Femur (tissue), 1 donor: ENCODE measurements at places on chromosomes 11 and 22.
A peak's percentile ranks its signal among the peaks of the same experiment; 100 is the strongest.

DNA sequence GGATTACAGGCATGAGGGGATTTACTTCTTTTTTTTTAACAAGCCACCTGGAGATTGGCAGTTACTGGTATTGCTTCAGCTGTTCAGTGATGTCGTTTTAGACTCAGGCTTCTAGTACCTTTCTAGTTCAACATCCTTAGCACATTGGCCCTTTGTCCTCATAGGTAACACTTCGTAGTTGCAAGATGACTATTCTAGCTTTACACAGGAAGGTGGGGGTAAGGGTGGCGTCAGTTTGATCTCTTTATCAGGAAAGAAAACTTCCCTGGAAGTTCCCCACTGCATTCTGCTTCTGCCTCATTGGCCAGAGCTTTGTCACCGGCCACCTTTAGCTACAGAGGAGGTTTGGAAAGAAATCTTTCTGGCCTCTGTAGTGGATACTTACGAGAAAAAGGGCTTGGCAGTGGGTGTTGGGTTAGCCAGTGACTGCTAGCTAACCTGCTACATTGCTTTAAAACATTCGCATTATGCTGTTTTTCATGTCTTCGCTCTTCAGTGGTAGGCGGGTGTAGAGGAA lies 40.7 kb downstream of the SFI1 start:
- no peak for DNase-seq

DNA sequence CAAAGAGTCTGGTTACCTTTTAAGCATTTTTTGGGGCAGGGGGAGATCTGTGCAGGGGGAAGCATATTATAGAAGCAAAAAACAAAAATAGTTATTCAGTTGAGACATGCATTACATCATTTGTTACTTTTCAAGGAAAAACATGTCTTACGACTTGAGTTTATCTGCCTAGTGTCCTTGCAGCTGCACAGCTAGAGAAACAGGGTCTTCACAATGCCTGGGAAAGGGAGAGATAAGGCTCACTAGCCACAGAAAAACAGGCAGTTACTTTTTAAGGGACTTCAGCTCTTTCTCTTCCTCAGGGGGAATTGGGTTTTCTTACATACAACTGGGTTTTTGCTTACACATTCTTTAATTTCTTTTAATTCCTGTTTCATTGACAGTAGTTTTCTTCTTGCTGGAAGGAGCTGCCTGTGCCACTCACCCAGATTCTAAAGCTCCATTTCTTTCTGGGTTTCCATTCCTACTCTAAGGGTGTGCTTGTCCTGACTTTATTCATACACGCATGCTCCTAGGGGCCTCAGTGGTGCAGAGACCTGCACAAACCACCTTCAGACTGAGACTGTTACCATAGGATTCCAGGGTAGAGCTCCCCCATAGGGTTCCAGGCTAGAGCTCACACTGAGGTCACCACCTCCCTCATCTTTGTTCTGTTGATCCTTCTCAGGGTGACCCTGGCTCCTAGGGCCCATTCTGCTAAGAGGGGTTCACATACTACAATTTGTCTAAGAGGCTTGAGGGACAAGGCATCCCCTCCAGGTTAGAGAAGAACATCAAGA lies 14.7 kb upstream of the UBQLNL start:
- DNase-seq: no peak

DNA sequence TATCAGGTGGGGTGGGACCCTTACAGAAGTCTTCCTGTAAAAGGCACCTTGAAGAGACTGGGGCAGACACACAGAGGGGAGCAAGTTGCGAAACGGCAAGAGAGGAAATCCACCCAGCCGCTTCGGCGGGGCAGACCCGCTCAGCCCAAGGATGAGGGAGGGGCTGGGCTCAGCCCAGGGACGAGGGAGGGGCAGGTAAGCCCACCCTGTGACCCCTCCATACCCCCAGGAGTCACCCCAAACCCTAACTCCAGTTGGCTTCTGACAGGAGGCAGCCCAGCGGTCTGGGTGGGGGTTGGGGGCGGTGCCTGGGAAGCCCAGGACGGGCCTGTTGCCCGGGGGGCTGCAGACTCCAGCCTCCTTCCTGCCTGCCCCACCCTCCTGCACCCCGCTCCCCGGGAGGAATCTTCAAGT lies 965 bp downstream of the OSBPL5 start:
- peak; percentile 33 for DNase-seq

GRCh38 chr11:117782101-117782500 lies 14.9 kb downstream of the DSCAML1 start:
- no peak for DNase-seq

- DNase-seq: no peak
Observed at GRCh38 chr11:76443268-76443980, 1.4 kb upstream of the EMSY start.

DNA sequence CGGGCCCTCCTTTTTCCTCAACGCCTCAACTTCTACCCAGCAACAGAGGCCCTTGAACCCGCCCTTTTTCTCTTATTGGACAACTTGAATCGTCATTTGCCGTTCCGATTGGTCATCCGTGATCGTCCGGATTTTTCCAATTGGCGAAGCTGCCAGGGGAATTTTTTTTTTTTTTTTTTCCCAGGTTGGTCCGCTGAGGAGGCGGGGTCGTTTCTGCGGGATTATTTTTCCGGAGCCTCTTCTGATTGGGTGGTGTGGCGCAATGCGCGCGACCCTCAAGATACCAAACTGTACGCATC lies 465 bp upstream of the TTC9C start:
- peak; percentile 95 for DNase-seq

DNA sequence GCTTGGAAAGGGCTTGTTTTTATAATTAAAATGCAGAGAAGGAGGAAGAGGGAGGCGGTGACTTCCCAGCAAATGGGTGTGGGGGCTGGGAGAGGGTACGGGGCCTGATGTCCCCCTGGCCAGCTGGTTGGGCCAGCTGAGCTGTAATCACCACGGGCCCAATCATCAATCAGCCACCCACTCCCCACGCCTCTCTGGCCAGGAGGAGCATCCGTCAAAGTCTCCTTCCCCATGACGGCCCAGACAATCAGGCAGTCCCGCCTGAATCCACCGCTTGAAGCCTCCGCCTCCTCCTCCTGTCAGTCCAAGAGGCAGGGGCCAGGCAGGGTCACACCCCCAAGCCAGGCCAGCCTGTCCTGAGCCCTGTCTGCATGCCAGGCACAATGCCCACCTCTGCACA lies 13.3 kb upstream of the CABP7 start:
- DNase-seq: no peak

GRCh38 chr22:46239261-46240048 lies 10.6 kb downstream of the CDPF1 start:
- DNase-seq: no peak

DNA sequence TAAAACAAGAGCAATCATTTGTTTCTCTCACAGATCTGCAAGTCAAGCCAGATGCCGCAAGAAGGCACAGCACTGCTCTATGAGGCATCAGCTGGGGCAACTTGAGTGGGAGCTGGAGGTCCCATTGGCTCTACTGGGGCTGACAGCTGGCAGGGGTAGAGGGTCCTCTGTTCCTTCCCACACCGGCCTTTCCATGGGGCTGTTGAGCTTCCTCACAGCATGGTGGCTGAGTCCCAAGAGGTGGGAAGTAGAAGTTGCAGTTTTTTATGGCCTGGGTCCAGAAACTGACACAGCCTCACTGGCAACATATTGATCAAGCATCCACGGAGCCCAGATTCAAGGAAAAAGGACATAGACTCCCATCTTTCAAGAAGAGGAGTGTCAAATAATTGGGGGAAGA lies 34.4 kb downstream of the RPL3 start:
- no peak for DNase-seq

GRCh38 chr22:46060292-46061123 lies 83.5 kb upstream of the WNT7B start:
- DNase-seq: no peak

DNA sequence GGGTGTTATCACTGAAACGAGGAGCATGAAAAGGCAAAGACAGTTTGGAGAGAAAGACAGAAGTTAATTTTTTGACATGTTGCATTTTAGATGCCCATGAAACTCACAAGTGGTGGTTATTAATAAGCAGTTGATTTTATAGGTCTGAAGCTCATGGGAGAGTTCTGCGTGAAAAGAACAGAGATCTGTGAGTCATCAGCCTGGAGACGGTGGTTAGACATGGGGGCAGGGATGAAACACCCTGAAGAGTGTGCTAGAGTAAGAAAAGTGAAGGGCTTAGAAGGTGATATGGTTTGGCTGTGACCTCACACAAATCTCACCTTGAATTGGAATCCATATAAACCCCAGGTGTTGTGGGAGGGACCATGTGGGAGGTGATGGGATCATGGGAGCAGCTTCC lies 289.1 kb upstream of the ISX start:
- no peak for DNase-seq

DNA sequence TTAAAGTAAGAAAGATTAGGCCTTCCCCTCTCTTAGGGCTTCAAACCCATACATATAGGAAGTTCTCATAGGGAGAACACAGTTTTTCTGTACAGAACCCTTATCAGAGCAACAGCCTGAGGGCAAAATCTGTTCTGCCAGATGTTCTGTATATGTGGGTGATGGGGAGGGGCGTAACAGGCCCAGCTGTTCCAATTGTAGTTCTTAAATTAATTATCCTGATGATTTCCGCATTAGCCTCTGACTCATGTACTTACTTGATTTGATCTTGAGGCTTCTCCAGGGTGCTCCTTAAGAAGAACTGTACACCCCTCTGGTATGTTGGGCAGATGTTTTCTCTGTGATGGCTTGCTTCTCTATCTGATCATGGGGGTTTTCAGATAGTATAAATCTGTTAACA lies 123.1 kb upstream of the C11orf87 start:
- DNase-seq: no peak

DNA sequence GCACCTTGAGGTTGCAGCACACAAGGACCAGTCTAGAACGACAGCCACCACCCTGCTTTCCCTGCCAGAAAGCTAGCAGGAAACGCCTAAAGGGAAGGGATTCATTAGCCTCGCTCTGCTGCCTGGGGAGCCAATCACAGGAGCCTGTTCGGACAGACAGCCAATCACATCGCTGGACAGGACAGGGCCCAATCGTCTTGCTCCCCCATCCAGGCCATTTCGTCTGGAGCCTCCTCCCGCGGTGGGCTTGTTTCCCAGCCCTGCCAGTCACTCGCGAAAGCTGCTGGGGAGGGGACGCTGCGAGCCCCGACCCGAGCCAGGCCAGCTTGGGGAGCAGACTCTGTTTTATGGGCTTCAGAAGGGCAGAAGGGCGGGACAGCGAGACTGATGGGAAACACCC lies 79.8 kb upstream of the NCAM1 start:
- DNase-seq: peak; percentile 88

GRCh38 chr11:43837879-43838278 lies 42.8 kb upstream of the ALKBH3 start:
- no peak for DNase-seq

DNA sequence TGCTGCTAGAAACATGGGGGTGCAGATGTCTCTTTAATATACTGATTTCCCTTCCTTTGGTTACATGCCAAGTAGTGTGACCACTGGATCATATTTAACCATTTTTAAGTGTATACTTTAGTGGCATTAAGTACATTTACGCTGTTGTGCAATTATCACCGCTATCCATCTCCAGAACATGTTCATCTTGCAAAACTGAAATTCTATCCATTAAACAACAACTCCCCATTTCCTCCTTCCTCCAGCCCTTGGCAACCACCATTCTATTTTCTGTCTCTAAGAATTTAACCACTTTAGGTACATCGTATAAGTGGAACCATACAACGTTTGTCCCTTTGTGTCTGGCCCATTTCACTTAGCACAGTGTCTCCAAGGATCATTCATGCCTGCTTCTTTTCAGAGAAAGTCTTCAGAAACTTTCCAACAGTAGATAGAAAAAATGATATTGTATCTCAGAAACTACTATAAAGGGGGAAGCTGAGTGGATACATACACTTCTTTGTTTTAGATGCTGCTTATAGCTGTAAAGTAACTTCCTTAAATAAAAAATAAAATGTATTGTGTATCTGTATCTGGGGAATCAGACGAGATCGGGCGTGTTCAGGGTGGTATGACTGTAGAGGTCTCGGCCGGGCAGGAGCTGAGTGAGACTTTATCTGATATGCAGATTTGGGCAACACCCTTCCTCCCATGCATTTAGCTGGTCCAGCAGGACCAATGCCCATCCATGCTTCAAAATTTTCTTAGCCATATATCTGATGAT lies 44.6 kb upstream of the ZBED5 start:
- DNase-seq: no peak

DNA sequence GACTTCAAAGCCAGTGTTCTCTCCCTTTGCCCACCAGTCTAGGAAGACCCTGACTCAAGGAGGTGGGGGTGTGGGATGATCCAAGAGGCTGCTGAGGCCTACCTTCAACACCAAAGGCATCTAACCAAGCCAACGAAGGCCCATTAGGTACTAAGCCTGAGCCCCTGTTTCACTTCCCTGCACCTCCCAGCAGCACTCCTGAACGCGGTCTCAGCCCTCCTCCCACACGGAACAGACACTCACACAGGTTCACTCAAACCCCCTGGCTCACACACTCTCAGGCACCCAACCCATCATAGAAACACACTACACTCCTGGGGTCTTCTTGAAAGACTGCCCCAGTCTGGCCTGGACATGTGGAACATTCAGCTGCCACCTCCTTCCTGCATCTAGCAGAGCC lies 40.7 kb downstream of the SLC22A12 start:
- no peak for DNase-seq

DNA sequence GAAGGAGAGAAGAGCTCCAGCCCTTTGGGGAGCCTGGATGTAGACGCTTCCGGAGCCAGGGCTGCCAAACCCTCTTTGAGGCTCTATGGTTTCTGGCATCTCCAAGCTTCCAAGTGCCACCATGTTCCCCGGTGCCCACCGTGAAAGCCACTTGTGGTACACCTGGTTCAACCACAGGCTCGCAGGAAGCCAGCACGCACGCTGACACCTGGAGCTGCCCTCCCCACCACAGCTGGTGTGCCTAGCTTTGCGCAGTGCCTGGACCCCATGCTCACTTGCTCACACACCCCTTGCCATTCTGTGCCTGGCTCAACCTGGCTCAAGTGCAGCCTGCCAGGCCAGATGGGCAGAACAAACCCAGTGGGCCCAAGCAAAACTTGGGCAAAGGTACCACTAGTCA lies 831.4 kb downstream of the DLG2 start:
- DNase-seq: no peak

- DNase-seq: peak; percentile 41
Observed at GRCh38 chr11:78290293-78291176, 101.8 kb downstream of the USP35 start.

- DNase-seq: no peak
Observed at GRCh38 chr11:9616042-9616675, 42.7 kb downstream of the WEE1 start.

DNA sequence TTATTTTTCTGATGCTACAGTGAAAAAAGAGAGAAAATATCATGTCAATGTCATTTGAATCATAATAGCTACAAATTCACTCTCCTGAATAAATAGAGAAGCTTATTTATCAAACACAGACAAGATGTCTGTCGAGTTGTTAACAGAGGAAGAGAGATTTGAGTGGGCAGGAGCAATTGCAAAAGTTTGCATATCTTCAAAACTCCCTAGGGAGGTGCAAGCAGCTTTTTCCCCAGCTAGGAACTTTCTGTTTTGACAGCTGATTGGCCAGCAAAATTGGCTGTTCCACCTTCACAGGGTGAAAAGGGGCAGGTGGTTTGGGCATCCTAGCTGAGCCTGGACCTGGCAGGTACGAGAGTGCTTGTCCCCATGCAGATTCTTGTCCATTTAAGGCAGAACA lies 98.2 kb downstream of the NTM start:
- no peak for DNase-seq

GRCh38 chr11:636511-637332 lies at the start of gene DRD4:
TSS of gene DRD4 (plus strand) at chr11:637269. CDS start at chr11:637305, 36 bp downstream.
- DNase-seq: peak; percentile 45
